ENCODE measurements at places on chromosomes 12 and 14.

DNA sequence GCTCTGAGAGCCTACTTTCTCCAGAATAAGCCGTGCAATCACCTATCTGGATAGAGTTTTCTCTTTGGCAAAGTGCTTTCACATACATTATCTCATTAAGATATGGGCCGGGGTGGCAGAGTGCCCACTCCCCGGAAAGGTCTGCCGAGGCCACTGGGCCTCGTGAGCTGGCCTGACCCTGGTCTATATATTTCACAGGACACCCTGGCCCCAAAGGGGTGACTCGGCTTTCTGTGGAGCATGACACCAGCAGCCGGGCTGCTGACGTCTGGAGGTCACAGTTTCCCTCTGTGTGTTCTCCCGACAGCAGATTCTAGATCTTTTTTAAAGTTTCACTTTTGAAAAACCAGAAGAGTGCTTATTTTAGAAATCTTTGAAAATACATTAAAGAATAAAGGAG lies 27.9 kb upstream of the ATP2A2 start:
- no peak for DNase-seq

GRCh38 chr14:102568115-102568614 lies 24.3 kb upstream of the RCOR1 start:
- DNase-seq: peak; percentile 93

DNA sequence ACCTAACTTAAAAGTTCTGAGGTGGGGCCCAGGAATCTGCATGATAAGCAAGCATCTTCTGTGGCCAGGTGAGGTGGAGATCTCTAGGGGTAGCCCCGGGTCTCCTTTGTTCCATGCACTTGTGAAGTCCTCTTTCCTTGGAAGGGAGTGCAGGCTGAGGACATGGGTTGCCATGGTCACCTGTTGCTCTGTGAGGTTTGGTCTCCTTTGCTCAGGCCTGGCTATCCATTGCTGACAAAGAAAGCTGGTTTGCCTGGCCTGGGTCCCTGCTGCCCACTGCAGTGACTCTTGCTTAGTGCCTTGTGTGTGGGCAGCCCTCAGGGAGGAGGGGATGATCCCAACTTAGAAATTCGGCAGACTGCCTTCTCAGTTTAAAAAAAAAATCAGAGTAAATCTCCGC lies 11.1 kb downstream of the NRXN3 start:
- DNase-seq: no peak

DNA sequence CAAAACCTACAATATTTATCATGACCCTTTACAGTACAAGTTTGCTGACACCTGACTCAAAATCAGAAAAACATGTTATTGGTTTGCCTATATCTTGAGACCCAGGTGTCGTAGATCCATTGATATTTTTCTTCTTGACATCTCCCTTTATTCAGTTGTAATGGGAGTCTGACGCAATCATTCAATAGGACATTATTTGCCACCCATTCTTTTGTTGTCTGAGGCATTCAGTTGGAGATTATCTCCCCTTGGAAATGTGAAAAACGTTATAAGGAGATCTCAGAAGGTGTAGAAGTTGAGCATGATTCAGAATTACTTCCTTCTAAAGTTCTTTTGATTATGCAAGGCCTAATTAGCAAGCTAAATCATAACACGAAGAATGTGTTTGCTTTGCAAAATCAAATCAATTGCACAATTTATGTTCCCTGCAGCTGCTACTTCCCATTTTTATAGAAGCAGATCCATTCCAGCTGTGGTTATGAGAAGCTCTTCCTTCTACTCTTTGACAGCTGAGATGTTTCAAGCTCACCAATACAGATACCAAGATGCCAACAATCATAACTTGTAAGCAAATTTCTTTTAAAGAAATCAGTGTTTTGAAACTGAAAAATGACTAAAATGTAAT lies 228.2 kb upstream of the SYT1 start:
- no peak for DNase-seq

GRCh38 chr12:124233846-124234640 lies 60.9 kb upstream of the RFLNA start:
- no peak for DNase-seq

GRCh38 chr12:25792031-25792430 lies 166.5 kb upstream of the RASSF8 start:
- no peak for DNase-seq

GRCh38 chr12:48109424-48109823 lies 3.5 kb upstream of the SENP1 start:
- DNase-seq: no peak

- DNase-seq: no peak
Observed at GRCh38 chr12:53591301-53592206, 34.6 kb downstream of the ATF7 start.

DNA sequence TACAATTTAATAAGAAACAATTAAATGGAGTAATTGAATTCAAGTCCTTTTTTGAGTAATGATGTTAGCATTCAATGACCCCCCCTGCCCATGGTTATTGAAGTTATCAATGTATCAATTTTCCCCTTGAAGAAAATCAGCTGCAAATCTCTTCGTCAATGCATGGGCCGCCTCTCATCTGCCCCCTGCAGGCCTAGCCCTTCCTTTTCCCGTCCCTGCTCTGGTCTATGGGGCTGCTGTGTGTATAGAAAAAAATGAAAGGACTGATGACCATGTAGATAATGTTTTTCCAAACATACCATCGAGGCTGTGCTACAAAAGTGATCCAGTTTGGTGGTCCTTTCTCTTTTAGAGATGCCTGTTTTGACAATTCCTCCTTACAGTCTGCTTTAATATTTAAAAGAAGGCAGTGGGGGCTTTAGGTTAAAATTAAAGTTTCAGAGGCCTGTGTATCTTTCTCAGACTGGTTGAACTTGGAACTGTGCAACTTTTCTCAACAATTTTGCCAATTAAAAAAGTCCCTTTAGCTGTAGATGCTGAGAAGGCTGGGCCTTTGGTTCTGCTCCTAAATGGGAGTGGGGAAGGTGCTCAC lies 98.4 kb downstream of the APAF1 start:
- DNase-seq: no peak

GRCh38 chr12:70444903-70445302 lies 78.8 kb downstream of the KCNMB4 start:
- DNase-seq: no peak

DNA sequence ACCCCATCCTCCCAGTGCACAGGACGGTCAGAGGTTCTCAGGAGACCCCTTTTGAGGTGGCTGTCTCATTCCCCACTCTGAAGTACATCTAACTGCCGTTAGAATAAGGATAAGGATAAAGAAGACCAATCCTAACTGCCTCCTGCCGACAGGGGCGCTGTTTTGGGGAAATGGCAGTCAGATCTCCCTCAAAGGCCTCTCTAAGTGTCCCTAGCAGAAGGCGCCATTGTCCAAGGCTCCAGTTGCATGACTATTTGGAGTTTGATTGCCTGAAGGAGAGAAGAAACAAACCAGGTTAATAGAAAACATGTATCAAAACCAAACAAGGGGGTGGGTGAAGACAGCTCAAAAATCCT lies 29.1 kb upstream of the KLRB1 start:
- DNase-seq: no peak

DNA sequence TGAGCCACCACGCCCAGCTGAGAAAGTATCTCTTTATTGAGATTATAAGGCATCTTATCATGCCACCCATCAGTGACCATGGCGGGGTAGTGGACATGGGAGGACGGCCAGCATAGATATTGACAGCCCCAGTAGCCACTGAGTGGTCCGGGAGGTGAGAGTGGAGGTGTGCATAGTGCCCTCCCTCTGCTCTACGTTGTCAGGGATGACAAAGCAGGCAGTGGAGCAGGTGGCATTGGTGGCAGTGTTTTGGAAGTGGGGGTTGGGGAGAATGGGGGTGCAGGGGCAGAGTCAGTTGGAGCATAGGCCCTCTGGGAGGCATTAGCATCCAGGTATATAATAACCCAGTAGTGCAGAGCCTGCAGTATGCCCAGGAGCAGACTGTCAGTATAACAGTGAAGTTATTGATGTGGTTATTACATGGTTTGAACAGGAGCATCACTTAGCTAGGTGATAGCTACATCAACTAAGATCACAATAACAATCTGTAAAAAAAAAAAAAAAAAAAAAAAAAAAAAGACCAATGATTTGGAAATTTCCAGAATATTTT lies 41.1 kb downstream of the GNG2 start:
- no peak for DNase-seq

- DNase-seq: peak; percentile 11
Observed at GRCh38 chr12:89856431-89856830, 147.8 kb upstream of the ATP2B1 start.

DNA sequence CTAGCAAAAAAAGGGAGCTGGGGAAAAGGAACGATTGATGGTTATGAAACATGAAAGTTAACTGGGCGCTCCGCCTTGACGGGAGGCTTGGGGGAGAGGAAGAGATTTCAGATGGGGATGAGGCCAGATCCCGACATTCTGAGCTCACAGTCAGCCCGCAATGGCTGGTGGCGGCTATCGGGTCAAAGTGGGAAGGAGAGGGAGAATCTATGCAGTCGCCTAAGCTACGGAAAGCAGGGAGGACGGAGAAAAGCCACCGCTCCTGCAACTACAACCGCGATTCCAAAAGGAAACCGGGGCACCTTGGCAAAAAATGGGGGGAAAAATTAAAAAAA lies 502 bp downstream of the MPHOSPH9 start:
- DNase-seq: peak; percentile 38

- DNase-seq: peak; percentile 25
Observed at GRCh38 chr12:104603545-104603973, 146.8 kb downstream of the CHST11 start.

- DNase-seq: no peak
Observed at GRCh38 chr14:66982247-66982646, 207.0 kb upstream of the GARIN2 start.

DNA sequence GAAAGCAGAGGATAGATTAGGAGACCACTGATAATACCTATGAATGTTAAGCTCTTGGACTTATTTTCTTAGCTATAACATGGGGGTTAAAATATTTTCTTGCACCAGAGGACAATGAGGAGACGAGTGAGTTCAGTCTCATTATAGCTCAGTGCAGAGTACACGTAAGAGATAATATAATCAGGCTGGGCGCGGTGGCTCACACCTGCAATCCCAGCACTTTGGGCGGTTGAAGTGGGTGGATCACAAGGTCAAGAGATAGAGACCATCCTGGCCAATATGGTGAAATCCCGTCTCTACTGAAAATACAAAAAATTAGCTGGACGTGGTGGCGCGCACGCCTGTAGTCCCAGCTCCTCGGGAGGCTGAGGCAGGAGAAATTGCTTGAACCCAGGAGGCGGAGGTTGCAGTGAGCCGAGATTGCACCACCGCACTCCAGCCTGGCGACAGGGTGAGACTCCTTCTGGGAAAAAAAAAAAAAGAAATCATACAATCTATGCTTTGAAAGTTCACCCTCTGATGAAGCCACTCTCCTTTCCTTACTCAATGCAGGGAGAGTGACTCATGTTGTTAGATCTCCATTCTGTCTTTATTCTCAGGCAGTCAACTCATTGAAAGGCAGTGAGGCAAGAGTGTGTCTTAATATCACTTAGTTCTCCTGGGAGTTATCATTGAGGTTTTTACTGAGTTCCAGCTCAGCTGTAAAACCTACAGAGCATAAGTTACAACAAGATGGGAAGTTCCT lies 134.2 kb downstream of the SYNE2 start:
- no peak for DNase-seq

- peak; percentile 8 for DNase-seq
Observed at GRCh38 chr12:58393152-58393551, 451.8 kb downstream of the ATP23 start.

GRCh38 chr12:66187036-66187435 lies 2.0 kb upstream of the IRAK3 start:
- DNase-seq: no peak

GRCh38 chr14:85764822-85765221 lies 234.9 kb downstream of the FLRT2 start:
- DNase-seq: no peak

DNA sequence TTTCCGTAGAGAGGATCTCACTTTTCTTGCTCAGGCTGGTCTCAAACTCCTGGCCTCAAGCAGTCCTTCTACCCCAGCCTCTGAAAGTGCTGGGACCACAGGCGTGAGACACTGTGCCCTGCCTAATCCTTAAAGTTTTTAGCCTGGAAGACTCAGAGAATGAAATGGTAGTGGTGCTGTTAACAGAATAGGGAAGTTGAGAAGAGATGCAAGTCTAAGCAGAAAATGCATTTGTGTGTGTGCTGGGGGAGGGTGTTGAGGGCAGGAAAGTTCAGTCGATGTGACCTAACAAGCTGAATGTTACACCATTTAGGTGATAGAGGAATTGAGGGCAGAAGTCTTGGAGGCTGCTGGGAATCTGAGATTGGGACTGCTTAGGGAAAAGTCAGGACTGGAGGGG lies 6.9 kb upstream of the TUBA1A start:
- DNase-seq: no peak

DNA sequence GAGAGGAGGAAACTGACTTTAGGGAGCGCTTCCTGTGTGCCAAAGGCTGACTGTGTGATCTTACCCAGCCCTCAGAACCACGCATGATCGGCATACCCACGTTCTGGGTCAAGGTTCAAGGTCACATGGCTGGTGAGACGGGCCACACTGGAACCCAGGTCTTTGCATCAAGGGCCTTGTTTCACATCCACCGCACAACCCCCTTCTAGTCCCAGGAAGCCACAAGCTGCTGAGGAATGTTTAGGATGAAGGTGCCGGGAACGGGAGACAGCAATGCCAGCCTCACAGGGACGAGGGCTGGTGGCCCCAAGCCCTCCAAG lies 50.7 kb downstream of the TESC start:
- no peak for DNase-seq

DNA sequence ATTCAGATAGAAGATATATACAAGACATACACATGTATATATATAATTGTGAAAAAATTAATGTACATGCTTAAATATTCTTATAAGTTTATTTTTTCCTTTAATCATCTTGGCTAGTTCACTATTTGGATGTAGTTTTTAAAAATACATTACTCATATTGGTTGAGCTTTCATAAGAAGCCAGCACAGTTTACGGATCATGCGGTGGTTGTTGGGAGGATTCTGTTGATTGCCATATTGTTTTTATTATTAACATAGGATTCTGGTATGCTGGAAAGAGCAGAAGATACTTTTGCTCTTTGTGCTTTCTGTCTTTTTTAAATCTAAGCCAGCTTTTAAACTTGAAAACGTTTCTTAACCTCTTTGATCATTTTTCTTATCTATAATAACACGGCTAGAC lies 163.4 kb downstream of the OTOGL start:
- no peak for DNase-seq

DNA sequence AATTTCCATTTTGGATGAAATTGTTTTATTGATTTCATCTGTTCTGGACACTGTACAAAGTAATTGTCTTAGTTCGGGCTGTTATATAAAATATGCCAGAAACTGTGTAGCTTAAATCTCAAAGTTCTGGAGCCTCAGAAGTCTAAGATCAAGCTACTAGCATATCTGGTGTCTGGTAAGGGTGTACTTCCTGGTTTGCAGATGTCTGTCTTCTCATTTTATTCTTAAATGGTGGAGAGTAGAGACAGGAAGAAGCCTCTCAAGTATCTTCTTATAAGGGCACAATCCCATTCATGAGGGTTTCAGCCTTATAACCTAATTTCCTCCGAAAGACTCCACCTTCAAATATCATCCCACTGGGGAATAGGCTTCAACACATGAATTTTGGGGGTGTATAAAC lies 51.3 kb downstream of the MON2 start:
- DNase-seq: no peak

DNA sequence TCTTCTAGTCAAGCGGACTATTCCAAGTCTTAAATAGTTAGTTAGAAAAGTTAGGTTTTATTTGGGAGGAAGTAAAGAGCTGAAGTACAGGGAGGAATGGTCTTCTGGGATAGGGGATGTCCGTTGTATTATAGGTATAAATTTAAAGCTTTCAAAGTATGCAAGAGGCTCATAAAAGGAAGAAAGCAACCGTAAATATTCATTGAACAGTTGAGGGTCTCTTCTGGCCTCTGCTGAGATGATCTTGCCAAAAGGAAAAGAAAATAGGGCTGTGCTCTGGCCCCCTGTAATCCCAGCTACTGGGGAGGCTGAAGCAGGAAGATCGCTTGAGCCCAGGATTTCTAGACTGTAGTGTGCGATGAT lies 377 bp upstream of the TIMELESS start:
- DNase-seq: no peak

All from SW480 (cell line).